ENCODE measurements at places on chromosomes 2 and 18.
A peak's percentile ranks its signal among the peaks of the same experiment; 100 is the strongest.

- no peak for DNase-seq
- H3K36me3 ChIP-seq = no peaks in the 10 kb centered on the region
- no peaks in the 10 kb centered on the region for H3K27me3 ChIP-seq
These were observed 573.3 kb downstream of the LRP1B start for GRCh38 chr2:141557329-141558095.

DNA sequence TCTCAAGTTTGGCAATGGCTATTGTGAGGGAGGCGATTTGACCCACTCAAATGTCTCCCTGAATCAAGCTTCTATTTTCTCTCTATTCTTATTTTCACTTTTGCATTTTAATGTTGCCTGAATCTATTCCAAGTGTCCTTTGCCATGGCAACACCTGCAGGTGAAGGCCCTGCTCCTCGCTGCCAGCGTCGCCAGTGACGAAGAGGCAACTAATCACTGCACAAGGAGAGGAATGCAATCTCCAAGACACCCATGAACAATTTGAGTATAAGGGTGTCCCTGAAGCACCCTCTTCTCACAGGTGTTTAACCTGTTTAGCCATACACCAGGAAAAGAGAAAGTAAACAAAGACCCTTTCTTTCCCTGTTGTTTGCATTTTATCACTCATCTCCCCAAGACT is 165.6 kb upstream of the VRK2 start:
- H3K4me1 ChIP-seq = no peaks in the 10 kb centered on the region
- no peak overlapping the region for H3K4me3 ChIP-seq
- H3K27ac ChIP-seq = no peak overlapping the region
- no peaks in the 10 kb centered on the region for H3K27me3 ChIP-seq
- no peaks in the 10 kb centered on the region for H3K36me3 ChIP-seq

GRCh38 chr2:59182249-59182648 is 941.1 kb upstream of the FANCL start:
- H3K27ac ChIP-seq = no peak overlapping the region
- no peaks in the 10 kb centered on the region for H3K4me1 ChIP-seq
- DNase-seq = no peak
- H3K4me3 ChIP-seq = no peak overlapping the region
- no peaks in the 10 kb centered on the region for H3K27me3 ChIP-seq

- no peaks in the 10 kb centered on the region for H3K36me3 ChIP-seq
- peaks cover 10% of the 10 kb centered on the region for H3K4me1 ChIP-seq
- no peak overlapping the region for H3K4me3 ChIP-seq
- no peak for DNase-seq
- no peaks in the 10 kb centered on the region for H3K27me3 ChIP-seq
These were observed 5.2 kb upstream of the PPP4R1 start for GRCh38 chr18:9619545-9619944.

- no peaks in the 10 kb centered on the region for H3K27me3 ChIP-seq
- peaks cover 4% of the 10 kb centered on the region for H3K36me3 ChIP-seq
- H3K27ac ChIP-seq = no peak overlapping the region
- DNase-seq = no peak
These were observed 360.0 kb downstream of the PTPRM start for GRCh38 chr18:7927119-7927518.

GRCh38 chr2:29223851-29224692 is 108.9 kb downstream of the CLIP4 start:
- no peaks in the 10 kb centered on the region for H3K36me3 ChIP-seq
- H3K27ac ChIP-seq = no peak overlapping the region
- DNase-seq = peak; percentile 12
- no peaks in the 10 kb centered on the region for H3K4me1 ChIP-seq

DNA sequence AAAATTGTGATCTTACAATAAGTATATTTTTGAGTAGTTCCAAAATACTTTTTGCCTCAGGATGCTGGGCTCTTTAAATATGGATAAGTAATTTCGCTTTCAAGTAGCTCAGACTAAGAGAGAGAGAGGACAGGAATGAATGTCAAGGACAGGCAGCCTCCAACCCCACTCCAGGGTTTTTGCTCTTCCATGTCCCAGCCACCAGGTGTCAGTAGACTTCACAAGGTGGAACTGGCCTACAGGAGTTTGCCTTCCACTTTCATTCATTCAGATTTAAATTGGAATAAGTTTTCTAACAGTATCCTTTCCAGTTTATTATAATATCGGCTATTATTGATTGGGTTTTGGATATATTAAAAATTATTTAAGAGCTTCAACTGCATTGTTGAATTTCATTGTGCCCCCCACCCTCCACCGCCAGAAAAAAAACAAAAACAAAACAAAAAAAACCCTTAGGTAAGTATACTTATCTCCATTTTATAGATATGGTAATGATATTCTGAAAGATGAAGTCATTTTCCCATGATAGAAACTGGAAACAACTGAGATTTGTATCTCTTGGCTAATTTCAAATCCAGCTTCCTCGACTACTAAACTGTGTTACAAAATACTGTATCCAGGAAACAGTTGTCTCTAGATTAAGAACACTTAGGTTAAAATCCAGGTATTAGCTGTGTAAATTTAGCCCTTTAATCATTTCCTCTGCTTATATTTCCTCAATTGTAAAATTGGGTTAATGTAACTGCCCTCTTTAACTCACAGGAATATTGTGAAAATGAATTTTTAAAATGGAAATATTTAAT is 793.1 kb downstream of the ERBB4 start:
- no peak overlapping the region for H3K4me3 ChIP-seq
- no peaks in the 10 kb centered on the region for H3K4me1 ChIP-seq
- no peaks in the 10 kb centered on the region for H3K27me3 ChIP-seq
- H3K27ac ChIP-seq = no peak overlapping the region
- H3K36me3 ChIP-seq = no peaks in the 10 kb centered on the region
- DNase-seq = peak; percentile 48

DNA sequence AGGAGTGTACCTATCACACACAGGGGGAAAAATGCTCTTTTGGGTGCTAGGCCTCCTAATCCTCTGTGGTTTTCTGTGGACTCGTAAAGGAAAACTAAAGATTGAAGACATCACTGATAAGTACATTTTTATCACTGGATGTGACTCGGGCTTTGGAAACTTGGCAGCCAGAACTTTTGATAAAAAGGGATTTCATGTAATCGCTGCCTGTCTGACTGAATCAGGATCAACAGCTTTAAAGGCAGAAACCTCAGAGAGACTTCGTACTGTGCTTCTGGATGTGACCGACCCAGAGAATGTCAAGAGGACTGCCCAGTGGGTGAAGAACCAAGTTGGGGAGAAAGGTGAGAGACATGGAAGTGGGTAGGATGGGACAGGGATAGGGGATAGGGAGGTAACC is 12.2 kb downstream of the DHRS9 start:
- H3K4me1 ChIP-seq = no peaks in the 10 kb centered on the region
- H3K27ac ChIP-seq = no peak overlapping the region
- no peaks in the 10 kb centered on the region for H3K36me3 ChIP-seq
- H3K4me3 ChIP-seq = no peak overlapping the region

DNA sequence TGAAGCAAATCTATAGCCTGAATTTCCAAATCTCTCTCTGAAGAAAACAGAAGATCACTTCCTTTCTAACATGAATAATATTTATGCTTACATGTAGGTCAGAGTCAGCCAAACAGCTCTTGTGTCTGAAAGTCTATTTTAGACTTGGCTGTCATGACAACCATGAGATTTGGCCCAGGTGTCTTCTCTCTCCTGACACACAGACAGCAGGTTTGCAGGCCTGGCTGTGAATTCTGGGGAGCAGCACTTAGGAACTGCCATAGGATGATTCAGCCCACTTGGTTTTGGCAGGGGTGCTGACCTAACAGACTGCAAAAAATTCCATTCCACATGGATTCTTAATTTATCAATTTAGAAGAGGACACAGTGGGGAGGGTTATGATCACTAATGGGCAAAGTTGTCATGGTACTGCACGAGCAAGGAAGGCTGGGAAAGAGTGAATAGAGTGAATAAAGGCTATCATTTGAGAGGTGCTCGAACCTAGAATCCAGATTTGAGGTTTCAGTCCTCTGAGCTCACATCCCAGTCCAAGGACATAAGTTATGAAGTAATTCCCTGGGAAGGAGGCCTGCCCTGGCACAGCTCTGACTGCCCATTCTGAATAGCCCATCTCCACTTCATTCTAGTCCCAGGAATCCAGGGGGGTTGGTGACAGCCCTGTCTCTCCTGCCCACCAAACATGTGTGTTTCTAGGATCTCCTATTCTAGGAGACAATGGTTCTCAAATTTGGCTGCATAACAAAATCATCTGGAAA is 453.9 kb upstream of the TRIB2 start:
- no peaks in the 10 kb centered on the region for H3K27me3 ChIP-seq
- H3K36me3 ChIP-seq = no peaks in the 10 kb centered on the region
- peak; percentile 34 for DNase-seq
- H3K27ac ChIP-seq = peak overlapping the region; percentile 7

GRCh38 chr18:61955644-61956043 is 62.8 kb upstream of the RNF152 start:
- no peaks in the 10 kb centered on the region for H3K36me3 ChIP-seq
- H3K27ac ChIP-seq = no peak overlapping the region
- H3K27me3 ChIP-seq = no peaks in the 10 kb centered on the region
- H3K4me1 ChIP-seq = peaks cover 5% of the 10 kb centered on the region
- no peak overlapping the region for H3K4me3 ChIP-seq
- DNase-seq = no peak

DNA sequence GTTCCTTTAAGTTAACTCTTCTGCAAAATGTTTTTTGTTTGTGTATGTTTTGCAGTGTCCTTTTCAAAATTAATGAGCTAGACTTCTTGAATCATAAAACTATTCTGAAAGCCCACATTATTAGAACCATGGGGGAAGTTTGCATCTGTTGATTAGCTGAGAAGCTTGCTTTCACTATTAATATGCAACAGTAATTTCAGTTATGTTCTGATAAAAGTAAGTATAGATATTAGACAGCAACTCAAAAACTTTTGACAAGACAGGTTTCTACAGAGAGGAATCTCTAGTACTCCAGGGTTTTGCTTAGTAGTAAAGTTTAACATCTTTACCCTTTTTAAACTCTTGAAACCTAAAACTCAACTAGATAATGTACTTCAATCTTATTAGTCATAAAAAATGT is 147.8 kb downstream of the UBE2E3 start:
- no peak for DNase-seq
- no peaks in the 10 kb centered on the region for H3K36me3 ChIP-seq
- H3K4me1 ChIP-seq = no peaks in the 10 kb centered on the region
- no peaks in the 10 kb centered on the region for H3K27me3 ChIP-seq

DNA sequence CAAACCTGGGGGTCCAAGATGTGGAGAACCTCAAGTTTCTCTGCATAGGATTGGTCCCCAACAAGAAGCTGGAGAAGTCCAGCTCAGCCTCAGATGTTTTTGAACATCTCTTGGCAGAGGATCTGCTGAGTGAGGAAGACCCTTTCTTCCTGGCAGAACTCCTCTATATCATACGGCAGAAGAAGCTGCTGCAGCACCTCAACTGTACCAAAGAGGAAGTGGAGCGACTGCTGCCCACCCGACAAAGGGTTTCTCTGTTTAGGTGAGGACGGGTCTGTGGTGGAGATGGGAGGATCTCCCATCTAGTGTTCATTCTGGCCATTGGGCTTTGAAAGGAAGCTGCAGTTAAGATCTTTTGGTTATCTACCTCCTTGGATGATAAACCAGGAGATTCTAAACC is 2.9 kb downstream of the CASP10 start:
- H3K36me3 ChIP-seq = peaks cover 41% of the 10 kb centered on the region
- peaks cover 2% of the 10 kb centered on the region for H3K4me1 ChIP-seq
- H3K27me3 ChIP-seq = no peaks in the 10 kb centered on the region
- peak overlapping the region; percentile 55 for H3K4me3 ChIP-seq
- H3K27ac ChIP-seq = peak overlapping the region; percentile 88

DNA sequence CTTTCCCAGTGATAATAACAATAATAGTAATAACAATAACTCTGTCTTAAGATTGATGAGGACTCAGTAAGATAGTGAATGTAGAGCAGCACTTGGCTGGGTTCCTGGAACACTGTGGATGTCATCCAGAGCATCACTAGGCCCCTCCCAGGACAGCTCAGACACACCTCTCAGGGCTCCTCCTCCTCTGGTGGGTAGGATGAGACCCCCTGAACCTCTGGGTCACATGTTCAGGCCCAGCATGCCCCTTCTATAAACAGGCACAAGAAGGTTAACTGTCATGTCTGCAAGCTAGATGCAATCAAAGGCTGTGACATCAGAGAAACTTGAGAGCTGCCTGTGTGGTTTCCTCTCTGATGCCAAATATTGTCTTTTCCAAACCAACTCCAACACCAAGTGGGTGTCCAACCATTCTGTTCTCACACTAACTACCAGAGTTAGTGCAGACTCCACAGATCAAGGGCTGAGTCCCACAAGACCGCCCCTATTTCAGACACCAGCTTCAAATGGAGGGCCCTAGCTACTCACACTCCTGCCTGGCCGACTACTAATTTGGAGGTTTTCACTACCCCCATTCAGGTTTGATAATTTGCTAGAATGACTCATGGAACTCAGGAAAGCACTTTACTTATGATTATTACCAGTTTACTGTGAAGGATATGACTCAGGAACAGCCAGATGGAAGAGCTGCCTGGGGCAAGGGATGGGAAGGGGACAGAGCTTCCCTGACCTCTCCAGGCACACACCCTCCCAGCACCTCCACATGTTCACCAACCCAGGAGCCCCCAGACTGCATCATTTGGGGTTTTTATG is 46.4 kb upstream of the BZW1 start:
- H3K36me3 ChIP-seq = no peaks in the 10 kb centered on the region
- no peaks in the 10 kb centered on the region for H3K27me3 ChIP-seq
- no peak for DNase-seq
- no peak overlapping the region for H3K4me3 ChIP-seq
- H3K27ac ChIP-seq = peak overlapping the region; percentile 2

DNA sequence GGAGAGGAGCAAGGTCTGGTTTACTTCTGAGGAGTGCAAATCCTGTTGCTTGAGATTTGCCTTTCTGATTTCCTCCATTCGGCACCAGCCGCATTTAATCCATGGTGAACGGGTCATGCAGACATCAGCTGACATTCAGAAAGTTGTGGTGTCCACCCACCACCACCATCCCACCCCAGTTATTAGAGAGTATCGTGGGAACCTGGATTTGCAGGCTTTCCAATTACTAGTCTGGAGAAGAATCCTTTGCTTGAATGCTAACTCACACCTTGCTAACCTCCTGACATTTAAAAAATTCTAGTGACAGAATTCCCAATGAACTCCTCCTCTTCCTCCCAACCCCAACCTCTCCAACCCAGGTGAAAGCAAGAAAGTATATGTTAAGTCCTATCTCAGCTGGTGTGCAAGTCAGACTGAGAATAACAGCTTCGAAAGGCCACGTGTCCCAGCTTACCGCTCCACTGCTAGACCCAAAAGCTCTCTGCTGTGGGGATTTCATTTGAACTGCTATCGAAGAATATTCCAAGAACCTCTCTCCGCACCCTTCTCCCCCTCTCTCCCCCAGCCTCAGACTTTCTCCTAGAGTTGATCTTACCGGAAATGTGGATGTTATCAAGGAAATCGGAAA is 17.7 kb downstream of the BCL11A start:
- H3K36me3 ChIP-seq = no peaks in the 10 kb centered on the region
- DNase-seq = no peak
- H3K4me3 ChIP-seq = no peak overlapping the region
- H3K4me1 ChIP-seq = no peaks in the 10 kb centered on the region

GRCh38 chr2:223052548-223053483 is 826 bp downstream of the KCNE4 start:
- peak; percentile 54 for DNase-seq
- H3K27ac ChIP-seq = peak overlapping the region; percentile 81
- peak overlapping the region; percentile 43 for H3K4me3 ChIP-seq

All from heart left ventricle (tissue), 16 donors.